ENCODE measurements at places on chromosomes 2 and 18.

DNA sequence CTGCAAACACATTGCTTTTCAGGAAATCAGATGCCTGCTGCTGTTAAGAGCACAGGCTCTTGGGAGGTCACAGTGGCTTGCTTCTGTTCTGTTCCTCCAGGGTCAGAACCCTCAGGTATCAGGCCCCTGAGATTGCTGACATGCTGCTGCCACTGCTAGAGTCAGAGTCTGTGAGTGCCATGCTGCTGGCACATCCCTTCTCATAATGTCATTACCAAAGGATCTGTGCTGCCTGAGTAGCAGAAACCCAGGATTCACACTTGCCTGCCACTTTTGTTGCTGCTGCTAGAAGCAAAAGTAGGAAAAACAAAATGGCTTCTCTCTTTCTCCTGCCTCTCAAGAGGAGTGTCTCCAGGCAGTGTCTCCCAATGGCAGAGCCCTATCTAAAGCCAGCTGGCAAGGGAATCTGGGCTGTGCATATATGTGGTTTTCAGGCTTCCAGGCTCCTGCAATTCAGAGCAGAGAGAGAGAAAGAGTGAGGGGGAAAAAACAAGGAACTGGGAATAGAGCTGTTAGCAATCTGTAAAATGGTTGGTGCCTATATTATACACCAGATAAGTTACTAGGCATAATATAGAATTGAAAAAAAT, 180.3 kb downstream of the MYCN start:
- DNase-seq: no peak

GRCh38 chr2:95017071-95017501, 8.4 kb upstream of the MAL start:
- no peak for DNase-seq

GRCh38 chr18:49169037-49169521, 218.3 kb upstream of the SMAD7 start:
- DNase-seq: no peak

- no peak for DNase-seq
Measured at GRCh38 chr18:9454061-9454703, 21.1 kb upstream of the RALBP1 start.

DNA sequence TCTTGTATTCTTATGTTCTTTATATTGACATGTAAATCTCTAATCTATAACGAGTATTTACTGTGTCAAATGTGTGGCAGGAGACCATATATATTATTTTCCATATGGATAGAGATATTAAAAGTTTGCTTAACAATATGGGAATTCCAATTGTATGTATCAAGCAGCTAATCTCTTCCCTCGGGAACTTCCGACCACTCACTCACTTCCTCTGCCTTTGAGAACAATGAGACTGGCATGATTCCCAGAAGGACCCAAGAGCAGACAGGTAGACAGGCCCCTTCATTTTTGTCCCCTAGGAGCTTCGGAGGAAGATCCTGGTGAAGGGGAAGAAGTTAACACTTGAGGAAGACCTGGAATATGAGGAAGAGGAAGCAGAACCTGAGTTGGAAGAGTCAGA, 24.1 kb downstream of the PLCD4 start:
- no peak for DNase-seq

Data from EH (cell line).